ENCODE measurements at places on chromosomes 2 and 18.

DNA sequence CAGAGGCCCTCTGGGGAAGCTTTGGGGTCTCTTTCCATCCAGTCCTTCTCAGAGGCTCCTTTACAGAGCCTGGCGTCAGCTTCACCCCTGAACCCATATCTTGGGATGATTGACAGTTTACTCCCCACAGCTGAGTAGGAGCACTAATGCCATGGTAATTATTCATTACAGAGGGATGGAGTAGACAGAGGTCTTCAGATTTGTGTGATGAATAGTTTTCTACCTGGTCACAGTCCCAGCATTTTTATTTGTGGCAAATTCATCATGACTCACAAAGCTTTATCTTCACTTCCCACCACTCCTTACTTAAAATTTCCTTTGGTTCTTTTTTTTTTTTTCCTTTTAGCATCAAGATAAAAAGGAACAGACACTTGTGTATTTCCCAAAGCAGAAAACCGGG, 104.2 kb downstream of the CCDC85A start:
- DNase-seq = no peak

DNA sequence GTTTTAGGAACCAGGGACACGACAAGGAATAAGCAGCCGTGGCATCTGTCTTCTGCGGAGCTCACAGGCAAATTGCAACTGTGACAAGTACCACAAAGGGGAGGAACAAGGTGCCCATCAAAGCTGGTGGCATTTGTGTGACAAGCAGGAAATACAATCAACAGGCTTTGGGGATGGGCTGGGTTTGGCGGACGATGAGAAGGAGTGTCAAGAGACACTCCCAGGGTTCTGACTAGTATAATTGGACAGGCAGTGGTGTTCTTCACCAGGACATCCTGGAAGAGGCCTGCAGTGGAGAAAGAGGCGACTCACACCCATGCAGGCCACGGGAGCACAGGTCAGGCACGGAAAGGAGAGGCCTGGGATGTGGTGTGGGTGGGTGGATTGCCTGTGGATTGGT, 14.2 kb upstream of the SPATA3 start:
- no peak for DNase-seq

DNA sequence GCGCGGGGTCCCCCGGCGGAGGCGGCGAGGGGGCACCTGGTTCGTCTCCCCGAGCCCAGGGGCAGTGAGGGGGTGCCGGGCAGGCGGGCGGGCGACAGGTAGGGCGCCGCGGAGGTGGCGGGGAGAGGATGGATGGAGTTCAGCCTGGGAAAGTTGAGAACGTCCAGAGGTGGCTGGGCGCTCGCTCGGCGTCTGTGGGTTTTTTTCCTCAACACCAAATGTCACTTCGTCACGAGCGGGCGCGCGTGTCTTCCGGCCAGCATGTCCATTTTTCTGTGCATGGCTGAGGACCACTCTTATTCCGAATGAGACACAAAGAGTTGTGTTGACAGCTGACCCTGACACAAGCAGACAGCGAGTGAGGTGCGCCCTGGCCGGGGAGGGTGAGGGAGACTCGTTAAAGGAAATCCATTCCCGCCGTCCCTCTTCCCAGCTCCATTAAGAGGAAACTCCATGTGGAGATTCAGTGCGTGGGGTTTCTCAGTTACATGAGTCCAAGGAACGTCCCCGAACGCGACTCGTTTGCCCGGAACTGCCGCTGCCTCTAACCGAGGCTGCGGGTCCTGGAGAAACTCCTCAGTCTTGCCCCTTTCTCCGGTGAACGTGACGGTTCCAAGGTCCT, 859 bp downstream of the GREB1L start:
- DNase-seq = no peak

- DNase-seq = no peak
Measured at GRCh38 chr2:157880927-157881326, 4.8 kb upstream of the ACVR1 start.

DNA sequence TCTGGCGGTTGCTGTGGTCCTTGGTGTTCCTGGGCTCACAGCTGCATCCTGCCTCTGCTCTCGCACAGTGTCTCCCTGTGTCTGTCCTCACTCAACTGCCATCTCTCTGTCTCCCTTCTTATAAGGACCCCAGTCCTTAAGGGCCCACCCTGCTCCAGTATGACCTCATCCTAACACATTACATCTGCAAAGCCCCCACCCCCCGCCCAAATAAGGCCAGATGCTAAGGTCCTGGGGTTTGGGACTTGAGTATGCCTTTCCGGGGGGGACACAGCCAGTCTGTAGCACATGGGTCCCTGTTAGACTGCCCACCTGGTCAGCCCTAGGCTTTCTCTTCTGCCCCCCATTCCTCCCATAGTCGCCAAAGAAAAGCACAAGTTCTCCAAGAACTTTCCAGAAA, 40.7 kb downstream of the FER1L5 start:
- DNase-seq = no peak

DNA sequence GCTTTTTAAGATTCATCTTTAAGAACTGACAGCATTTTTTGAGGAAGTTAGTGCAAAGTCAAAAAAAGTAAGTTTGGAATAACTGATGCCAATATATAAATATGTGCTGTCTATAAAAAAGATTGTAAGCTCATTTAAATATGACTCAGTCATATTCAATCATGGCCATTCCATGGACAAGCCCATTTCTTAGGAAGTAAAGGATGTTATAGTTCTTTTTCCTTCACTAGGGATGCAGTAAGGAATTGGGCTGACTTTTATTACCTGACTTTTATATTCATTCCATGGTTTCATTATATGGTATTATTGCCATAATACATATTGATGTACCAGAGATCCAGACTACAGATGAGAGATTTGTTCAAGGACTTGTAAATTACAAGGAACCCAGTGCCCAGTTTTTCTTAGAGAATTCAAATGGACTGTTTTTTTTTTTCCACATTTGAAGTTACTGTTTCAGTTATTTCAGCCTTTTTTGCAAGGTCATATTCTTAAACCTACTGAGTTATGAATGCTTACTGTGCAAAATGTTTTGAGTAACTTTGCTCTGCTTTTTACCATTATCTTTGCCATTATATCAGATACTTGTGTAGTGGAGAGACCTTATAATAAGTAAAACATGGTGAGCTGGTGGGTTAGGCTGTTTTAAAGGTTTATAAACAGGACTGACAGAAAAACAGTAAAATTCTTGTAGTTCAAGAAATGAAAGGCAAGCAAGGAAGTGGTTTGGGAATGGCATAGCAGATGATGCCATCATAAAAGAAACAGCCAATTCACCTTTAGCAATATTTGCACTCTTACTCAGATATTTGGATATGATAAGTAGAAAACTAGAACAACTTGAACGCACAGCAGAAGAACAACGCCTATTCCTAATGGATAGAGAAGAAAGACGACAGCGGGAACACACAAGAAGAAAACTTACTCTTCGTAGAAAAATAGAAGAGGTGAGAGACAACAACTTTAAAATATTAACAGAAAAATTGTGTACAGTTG, 7.6 kb downstream of the FSIP2 start:
- DNase-seq = no peak

- no peak for DNase-seq
Measured at GRCh38 chr2:105780606-105781005, 35.9 kb downstream of the NCK2 start.

DNA sequence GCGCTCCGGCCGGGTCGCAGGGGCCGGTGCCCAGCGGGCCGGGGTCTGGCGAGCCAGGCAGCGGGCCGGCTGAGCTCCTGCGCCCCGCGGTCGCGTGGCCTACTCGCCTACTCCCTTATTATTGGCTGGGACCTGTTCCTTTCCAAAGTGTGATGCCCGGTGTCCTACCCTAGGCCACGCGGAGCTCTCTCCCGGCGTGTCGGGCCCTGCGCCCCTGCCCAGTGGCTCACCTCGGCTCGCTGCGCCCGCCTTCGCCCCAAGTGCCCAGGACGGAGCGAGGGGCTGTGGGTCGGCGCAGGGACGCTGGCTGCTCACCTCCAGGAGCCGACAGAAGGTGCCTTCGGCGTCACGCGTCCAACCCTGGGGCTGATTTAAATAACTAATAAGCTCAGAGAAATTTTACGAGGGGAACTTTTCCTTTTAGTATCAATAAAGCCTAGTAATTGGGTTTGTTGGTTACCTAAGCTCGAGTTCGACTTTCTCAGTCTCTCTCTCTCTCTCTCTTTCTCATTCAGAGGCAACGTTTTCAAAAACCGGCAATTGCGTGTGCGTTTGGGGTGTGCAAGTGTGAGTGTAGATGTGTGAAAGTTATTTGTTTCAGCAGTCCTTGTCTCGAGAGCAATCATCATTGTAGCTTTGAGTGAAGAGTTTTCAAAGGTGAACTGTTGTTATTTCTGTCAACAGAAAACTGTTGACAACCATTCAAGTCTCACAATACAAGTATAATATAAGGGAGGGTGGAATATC, 7.0 kb upstream of the SATB2 start:
- DNase-seq = no peak

GRCh38 chr2:159614534-159615366, 1.6 kb downstream of the BAZ2B start:
- DNase-seq = peak; percentile 85

DNA sequence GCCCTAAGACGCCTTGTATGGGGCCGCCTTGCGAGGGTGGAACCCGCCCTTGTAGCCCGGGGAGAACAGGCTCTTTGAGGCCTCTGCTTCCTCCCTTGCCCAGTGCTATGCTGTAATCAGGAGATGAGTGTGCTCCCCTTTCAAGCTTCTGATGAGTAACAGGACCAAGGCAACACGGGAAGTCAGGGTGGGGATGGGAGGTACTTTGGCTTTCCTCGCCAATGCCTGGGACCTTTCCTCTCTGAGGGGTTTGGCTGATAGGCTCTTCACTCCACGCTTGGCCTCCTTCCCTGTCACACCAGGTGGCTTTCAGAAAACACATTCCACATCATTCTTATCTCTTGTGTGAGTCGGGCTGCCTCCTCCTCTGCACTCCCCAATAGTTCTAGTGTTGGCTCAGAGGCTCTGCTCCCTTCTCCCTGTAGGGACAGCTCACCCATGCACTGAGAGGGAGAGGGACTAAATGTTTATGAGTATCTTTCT, 223.7 kb upstream of the TRIB2 start:
- DNase-seq = peak; percentile 10

DNA sequence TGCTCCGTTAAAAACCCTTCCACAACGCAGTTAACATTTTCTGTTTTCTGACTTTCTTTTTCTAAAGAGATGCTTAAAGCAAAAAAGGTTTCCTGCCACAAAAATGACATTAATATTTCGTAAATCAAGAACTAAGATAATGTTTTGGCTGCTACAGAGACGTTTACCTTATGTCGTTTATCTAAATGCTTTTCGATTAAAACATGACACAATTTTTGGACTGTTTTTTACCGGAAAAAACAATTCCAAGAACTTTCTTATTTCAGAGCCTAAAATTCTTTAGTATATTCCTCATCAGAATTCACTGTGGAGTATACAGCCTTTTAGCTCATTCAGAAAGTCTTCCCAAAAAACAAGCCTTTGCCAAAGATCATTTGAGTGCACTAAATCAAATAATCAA, 278.0 kb upstream of the TCF4 start:
- DNase-seq = no peak

DNA sequence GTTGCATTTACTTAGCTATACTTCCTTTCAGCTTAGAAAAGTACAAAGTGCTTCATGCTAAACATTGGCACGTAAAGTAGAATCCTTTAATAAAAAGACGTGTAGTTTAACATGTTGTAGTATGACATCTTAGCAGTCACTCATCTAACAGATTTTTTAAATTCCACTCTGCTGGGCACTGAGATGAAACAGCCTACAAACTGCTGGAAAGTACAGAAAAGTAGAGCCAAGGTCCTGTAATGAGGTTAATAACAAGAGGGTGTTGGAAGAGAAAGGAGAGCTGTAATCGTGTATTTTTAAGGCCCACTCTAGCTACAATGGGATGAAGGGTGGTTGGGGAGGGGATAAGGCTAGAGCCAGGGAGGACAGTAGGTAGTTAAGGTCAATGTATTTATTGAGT, 10.7 kb downstream of the CD8A start:
- DNase-seq = no peak

GRCh38 chr2:2116657-2117056, 214.4 kb downstream of the MYT1L start:
- no peak for DNase-seq

- DNase-seq = no peak
Measured at GRCh38 chr2:66698091-66698490, 263.2 kb downstream of the MEIS1 start.

GRCh38 chr2:158773121-158773520, 22.0 kb upstream of the DAPL1 start:
- no peak for DNase-seq

DNA sequence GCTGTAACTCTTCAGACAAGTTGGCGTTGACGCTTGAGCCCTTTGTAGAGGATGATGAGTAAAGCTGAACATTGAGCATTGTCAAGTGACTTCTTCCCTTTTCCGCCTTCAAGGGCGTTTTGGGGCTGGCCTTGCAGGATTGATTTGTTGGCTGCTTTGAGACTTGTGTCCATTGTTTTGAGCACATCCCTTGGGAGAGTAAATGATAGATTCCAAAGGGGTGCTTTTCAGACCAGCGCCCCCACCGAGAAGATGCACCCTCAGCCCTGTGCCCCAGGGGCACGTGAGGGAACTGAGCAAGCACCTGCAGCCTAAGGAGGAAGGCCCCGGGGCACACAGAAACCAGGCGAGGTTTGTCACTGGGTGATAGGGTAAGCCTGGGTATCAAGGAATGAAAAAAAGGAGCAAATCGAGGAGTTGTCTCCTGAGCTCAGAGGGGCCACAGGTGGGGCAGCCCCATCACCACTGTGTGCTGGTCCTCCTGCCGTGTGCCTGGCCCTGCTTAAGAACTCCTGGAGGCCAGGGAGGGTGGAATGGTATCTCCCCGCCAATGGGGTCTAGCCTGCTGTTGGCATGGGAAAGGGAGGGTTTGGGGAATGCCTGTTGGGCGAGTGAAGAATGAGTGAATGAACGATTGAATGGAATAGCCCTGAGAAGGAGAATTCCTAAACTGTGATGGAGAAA, 64.0 kb downstream of the RAB31 start:
- DNase-seq = no peak

DNA sequence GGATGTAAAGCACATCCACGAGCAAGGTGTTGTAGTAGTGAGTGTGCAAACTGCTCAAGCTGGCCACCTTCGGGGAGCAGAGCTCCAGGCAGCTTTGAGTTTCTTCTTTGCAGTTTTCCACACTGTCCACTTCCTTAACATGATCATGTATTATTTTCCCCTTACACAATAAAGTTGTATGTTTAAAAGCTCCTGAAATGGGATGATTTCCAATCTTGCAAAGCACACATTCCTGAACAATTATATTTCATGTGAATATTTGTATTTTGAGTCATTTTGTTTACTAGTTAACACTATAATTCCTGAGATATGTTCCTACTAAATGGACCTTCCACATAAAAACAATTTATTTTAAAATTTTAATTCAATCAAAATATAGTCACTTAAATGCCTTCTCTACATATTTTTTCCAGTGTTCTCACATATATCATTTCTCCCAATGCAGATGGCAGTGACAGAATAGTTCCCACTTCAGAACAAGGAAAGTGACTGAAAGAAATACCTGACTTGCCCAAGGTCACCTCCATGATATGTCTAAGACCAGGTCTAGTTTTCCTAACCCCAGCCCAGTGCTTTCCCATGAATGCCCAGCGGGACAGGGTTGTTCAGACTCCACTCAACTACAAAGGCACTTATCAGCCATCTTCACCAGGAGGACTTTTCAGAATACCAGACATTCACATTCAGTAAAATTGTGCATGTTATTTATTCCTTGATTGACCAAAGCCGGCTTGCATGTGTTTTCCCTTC, 5.5 kb downstream of the CYB5A start:
- no peak for DNase-seq

- DNase-seq = peak; percentile 79
Measured at GRCh38 chr2:9770308-9771100, 72.8 kb upstream of the TAF1B start.

Data from hematopoietic multipotent progenitor cell treated with erythropoietin and hydrocortisone succinate and interleukin-3 and kit ligand, for 6 days (in vitro differentiated cells).